Effector memory CD8-positive, alpha-beta T cell (primary cell): ENCODE measurements at places on chromosomes 7 and 10.

- DNase-seq = no peak
These were observed 510.0 kb downstream of the ANKRD7 start for GRCh38 chr7:118734541-118734940.

DNA sequence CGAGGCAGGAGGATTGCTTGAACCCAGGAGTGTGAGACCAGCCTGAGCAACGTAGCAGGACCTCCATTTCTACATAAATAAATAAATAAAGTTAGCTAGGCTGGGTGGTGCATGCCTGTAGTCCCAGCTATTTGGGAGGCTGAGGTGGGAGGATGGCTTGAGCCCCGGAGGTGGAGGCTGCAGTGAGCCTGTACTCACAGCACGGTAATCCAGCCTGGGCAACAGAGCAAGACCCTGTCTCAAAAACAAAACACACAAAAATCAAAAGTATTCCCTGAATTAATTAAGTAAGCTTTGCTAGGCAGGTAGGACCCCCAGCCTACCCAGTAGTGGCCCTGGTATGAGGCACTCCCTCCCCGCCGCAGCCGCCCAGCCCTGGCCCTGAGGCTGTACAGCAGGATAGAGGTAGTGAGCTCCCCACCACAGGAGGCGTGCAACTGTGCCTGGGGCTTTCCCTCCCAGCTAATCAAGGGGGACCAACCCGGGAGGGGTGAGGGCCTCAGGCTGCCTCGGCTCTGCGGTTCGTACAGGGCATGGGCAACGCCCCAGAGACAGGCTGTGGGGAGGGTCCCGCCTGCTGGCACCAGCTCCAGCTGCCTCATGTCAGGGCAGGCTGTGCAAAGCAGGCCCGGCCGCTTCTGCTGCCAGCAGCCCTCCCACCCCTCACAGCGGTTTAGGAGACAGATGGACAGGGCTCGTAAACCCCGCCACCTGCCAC is 1.0 kb upstream of the CYP2W1 start:
- no peak for DNase-seq

- DNase-seq = no peak
These were observed 490.0 kb upstream of the LRRN3 start for GRCh38 chr7:110600956-110601355.

- DNase-seq = no peak
These were observed 151.0 kb upstream of the PRSS1 start for GRCh38 chr7:142598297-142598696.

DNA sequence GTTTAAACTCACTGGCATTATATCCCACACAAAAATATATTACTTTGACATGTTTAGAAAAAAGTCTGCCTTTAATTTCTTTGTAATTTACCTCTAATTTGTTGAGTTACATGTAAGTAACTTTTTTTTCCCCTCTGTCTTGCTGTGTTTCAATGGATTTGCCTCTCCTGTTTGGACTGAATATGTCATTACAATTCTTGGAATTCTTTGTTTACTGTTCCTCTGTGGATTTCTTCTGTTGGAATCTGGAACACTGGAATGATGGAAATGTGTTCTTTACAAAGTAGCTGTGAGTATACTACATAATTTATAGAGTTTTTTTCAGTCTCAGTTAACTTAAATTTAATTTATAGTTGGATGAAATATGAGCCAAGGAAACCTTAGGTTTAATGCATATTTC is 30.4 kb downstream of the SEPTIN7 start:
- no peak for DNase-seq

GRCh38 chr10:8776926-8777622 is 722.6 kb downstream of the GATA3 start:
- DNase-seq = no peak

GRCh38 chr7:154183482-154183881 is 131.3 kb downstream of the DPP6 start:
- DNase-seq = no peak

GRCh38 chr7:70457883-70458680 is 673.9 kb upstream of the GALNT17 start:
- no peak for DNase-seq

DNA sequence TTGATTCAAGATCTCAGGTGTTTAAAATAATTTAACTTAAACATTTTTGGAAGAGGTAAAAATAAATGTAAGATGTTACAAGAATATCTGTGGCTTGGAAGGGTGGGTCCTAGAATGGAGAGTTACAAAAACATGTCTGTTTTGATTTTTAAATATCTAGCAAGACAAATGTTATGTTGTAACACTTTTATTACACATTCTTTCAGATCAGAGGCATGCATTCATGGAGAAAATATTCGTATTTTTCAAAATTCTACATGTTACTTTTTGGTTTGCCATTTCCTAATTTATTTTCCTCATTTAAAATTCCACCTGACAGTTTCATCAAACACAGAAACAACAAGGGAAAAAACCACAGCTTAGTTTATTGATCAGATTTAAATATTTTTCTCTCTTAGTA is 10.0 kb downstream of the WBP1L start:
- DNase-seq = no peak

DNA sequence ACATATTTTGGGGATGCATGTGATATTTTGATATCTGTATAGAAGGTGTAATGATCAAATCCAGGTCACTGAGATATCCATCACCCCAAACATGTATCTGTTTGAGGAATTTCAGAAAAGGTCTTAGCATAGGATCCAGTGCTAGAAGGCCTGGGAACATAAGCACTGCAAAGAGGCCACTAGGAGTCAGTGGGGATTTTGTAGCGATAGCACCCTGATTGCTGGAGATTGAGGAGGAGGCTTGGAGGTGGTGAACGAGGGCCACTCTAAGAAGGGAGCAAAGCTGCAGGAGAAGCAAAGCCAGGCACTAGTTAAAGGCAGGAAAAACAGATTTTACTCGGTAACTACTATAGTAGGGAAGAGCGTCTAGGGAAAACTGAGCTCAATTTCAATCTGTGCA is 324.0 kb downstream of the LHFPL3 start:
- DNase-seq = no peak
